HFF-Myc (cell line): ENCODE measurements at places on chromosomes 2 and 18.

DNA sequence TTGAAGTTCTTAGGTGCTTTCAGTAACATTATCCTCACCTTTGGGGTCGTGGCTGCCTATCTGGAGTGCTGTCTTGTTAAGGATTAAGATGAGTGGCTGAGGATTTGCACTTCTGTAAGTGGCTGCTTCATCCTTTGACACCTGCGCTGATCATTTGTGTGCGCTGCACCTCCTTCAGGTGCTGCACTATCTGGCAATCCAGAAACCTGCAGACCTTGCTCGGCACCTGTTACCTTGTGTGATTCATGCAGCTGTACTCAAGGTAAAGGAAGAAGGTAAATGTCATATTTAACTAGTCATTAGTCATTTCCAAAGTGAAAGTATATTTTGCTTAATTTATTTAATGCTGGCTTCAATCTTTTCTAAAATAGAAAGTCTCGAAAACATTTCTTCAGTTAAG, 110.3 kb downstream of the RAB3GAP1 start:
- DNase-seq, result no peak

DNA sequence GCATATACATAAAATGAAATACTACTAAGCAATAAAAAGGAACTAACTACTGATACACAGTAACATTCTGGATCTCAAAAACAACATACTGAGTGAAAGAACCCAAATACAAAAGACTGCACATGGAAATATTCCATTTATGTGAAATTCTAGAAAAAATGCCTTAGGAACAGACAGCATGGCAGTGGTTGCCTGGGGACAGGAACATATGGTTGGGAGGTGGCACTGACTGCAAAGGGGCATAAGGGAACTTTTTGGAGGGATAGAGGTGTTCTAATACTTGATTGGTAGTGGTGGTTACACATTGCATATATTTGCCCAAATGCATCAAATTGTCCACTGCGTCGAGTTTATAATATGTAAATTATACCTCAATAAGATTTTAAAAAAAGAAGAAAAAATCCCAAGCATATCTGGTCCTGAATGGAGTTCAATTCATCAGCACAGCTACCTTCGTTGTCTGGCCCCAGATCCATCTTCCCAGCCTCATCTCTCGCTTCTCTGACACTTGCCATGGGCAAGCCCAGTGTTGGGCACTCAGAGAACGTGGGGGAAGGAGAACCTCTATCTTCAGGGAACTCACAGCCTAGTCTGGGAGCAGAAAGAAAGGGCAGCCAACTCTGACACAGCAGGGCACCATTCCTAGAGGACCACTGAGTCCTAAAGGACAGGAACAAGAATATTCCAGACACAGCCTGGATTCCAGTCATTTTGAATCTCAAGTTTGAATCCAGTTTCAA, 8.6 kb upstream of the SMAD4 start:
- DNase-seq, result no peak

GRCh38 chr2:128413014-128413717, 94.5 kb upstream of the HS6ST1 start:
- DNase-seq, result no peak

DNA sequence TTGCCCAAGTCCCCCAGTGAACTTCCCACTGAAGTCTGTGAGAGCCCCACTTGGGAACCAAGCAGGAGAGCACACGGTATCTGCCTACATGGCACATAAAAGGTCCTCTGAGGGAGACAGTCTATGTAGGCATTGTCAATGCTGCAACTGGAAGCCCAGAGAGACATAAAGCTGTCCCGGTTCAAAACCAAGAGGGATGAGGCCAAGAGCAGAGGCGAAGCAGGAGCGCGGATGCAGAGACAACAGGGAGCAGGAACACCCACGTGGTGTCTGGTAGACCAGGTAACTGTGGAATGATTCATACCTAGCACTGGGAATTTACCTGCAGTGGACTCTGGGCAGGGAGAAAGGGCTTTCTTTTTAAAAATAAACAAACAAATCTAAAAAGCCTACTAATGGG, 233.1 kb upstream of the SOX11 start:
- no peak for DNase-seq

GRCh38 chr2:178403671-178404306, 47.2 kb downstream of the PRKRA start:
- DNase-seq, result no peak

DNA sequence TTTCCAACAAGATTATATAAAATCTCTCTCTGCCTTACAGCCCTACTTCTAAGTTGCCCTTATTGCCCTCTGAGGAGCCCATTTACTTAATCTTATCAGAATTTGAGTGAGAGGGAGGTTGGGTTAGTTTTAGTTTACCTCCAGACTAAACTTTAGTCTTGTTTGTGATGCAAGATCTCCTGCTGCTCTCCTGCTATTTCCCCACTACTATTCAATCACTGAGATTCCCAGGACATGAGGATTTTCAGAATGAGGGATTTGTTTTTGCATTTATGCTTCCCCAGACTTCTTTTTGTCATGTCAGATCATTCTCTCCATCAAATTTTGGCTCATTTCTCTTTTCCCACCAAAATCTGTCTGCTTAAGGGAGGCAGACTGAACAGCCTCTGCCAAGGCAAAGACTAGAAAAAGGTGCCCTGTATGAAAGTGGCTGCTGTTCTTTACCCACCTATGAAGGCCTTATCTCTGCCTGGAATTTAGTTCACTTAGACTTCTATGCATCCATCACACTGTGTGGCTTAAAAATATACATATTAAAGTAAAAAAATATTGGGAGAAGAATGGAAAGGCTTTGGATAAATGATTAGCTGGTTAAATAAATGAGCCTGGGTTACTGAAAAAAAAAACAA, 401.3 kb downstream of the PID1 start:
- DNase-seq, result no peak

GRCh38 chr2:73985308-73986084, 786 bp downstream of the TET3 start:
- no peak for DNase-seq

DNA sequence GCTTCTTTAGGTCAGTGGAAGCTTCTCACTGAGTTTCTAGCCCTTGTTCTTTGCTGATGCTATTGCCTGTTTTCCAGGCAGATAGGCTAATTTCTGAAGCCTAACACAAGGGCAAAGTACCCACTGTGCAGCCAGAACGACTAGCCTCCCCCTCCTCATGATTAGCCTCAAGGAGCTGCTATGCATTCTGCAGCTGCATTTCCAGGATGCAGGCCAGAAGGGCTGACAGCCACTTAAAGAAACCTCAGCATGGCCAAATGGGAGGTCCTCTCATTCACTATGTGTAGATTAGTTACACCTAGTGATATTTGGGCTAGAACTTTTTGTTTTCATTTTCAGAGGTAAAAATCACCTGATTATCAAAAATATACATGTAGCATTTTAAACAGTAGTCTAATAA, 216.0 kb downstream of the RAD51AP2 start:
- no peak for DNase-seq

GRCh38 chr2:19868701-19869580, 32.8 kb downstream of the TTC32 start:
- DNase-seq, result no peak

GRCh38 chr18:48662011-48662661, 123.3 kb downstream of the CTIF start:
- no peak for DNase-seq

DNA sequence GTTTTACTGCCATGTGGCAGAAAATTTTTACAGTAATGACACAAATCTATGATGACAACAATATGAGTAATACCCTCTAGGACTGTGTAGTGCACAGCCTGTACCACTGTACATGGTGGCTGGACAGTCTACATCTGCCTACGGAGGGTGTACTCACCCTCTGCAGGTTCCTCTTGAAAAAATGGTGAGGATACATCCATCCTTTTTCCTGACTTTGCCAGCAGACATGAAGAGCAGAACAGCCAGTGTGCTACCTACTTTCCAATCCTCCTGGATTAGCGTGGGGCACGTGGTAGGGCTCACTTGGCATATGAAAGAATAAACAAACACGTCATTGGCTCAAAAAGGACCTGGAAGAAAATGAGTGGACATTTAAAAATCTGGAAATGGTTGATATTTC, 62.6 kb downstream of the TRPM8 start:
- DNase-seq, result no peak

DNA sequence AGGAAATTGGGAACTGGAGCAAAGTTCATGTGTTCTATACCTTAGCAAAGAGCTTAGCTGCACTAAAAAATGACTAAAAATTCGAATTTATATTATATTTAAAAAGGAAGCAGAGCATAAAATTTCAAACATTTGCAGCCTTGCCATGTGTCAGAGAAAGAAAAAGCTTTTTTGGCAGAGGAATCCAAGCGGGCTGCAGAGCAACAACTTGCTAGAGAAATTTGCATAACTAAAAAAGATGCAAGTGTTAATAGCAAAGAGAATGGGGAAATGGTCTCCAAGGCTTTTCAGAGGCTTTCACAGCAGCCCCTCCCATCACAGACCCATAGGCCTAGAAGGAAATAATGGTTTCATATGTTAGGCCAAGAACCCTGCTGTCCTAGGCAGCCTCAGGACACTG, 1315.9 kb downstream of the DSC3 start:
- DNase-seq, result no peak

DNA sequence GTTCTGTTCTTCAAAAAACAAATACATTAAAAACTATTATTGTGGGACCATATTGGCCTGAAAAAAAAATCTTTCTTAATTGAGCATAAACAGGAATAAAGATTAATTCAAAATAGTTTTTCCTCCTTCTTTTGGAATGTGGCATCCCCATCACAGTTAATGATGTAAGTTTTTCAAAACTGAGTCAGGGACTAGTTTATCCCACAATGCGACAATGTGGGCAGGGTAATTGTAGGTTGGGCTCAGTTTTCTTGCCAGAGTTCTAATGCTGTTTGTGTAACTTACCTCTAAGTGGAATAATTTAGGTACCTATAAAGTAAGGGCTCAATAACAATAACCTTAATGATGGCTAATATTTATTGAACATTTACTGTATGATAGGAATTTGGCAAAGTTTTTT, 82.0 kb downstream of the PMS1 start:
- DNase-seq, result no peak

- DNase-seq, result no peak
Observed at GRCh38 chr18:76497021-76497420, 2.0 kb upstream of the ZNF516 start.

GRCh38 chr2:9174771-9175437, 31.7 kb upstream of the ASAP2 start:
- peak; percentile 65 for DNase-seq

GRCh38 chr2:230537531-230537976, 121.6 kb downstream of the SP100 start:
- DNase-seq, result no peak

DNA sequence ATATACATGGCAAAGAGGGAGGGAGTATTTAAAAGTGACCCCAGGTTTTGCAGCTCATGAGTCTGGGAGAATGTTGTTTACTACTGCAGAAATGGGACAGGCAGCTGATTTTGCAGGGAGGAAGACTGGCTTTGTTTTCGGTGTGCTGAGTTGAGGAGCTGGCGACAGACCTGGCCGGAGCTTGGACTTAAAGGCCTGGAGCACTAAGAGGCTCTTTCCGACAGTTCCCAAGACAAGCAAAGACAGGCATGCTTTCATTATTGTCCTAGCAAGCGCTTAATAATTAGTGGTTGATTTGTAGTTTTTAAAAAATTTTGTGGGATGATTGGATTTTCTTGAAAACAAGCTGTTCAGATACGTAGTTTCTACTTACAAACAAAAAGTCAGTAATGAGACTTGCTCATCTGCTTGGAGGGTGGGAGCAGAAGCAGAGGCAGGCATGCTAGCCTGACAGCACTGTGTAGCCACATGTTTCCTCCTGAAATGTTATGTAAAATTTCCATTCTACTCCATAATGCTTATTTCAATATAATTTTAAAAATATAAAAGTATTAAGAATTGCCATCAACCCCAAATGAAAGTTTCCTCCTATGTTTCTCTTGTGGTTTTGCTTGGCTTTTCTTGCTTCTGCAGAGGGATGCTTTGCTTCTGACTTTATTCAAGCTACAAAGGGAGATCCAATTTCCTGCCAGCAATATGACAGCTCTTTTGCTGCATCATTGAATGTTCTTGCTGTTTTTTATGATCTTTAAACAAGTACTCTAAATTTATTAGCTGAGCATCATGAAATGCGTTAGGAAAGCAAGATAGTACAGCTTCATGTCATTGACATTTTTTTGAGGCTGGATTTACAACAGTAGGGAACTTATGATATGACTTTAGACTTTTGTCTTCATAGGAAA, 75.8 kb downstream of the PHLPP1 start:
- DNase-seq, result no peak

DNA sequence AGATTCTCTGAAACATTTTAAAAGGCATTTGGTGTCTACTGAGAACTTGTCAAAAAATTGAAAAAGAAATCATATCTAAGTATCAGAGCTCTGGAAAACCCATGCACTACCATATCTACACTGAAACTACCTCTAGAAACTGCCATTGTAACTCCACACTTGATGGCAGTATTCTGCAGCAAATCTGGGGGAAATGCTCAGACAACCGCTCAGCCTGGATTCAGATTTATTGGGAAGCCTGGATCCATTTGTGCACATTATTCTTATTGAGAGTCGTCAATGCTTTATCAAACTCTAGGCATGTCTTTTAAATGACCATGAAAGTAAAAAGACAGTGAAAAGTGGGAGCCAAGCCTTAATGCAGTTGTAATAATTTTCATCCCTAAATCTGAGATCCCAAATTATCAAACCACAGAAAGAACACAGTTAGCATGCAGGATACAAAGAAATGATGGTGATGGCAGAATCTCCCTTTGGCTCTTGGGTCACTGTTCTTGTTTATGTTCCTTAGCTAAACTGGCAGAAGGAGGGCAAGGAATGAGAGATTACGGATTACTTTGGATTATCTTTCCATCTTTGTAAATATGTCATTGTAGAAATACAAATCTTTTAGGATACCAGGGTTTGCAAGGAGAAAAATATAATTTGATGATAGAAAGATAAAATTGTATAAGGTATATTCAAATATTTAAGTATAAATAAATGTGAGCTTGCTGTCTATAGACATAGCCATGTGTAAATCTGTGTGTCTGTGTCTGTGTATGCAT, 512.1 kb upstream of the SYT4 start:
- DNase-seq, result no peak

GRCh38 chr2:211846036-211846400, 692.6 kb downstream of the ERBB4 start:
- DNase-seq, result no peak

GRCh38 chr2:198753101-198753500, 704.6 kb downstream of the SATB2 start:
- DNase-seq, result no peak
